A549 (cell line): ENCODE measurements at places on chromosomes 2 and 18. TPM values are rescaled to one million over a fixed set of nuclear protein-coding genes. Genes with fewer than 3 reads are reported as not detected.
A peak's percentile ranks its signal among the peaks of the same experiment; 100 is the strongest.

- no peak for DNase-seq
These were observed 53.5 kb upstream of the RMDN2 start for GRCh38 chr2:37871456-37872191.

GRCh38 chr2:216644842-216645635 lies 11.8 kb downstream of the IGFBP2 start:
- DNase-seq, result no peak

GRCh38 chr2:238731961-238732360 lies 115.9 kb upstream of the TWIST2 start:
- no peak for DNase-seq

BMP10 gene
- not detected in 3 replicates for polyA plus RNA-seq

- no peak for DNase-seq
These were observed 94.0 kb downstream of the VRK2 start for GRCh38 chr2:58140508-58141072.

HES6 gene
- 6.1 to 7.5 TPM (median 7.3 TPM) in 3 replicates for polyA plus RNA-seq

DNA sequence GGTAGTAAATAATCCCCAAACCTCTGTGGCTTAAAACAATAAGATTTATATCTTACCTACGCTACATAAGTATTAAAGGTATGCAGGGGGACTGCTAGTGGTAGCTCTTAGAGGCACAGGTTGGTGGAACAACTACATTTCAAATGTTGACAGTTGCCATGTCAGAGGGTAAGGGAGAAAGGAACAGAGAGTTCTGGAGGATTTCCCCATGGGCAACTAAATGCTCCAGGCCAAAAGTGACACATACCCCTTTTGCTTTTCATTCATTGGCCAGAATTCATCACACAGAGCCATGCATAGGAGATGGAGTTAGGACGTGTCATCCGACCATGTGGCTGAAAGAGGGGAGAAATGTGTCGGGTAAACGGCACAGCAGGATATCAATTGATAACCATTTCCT lies 133.2 kb downstream of the NAPG start:
- DNase-seq, result no peak

DNA sequence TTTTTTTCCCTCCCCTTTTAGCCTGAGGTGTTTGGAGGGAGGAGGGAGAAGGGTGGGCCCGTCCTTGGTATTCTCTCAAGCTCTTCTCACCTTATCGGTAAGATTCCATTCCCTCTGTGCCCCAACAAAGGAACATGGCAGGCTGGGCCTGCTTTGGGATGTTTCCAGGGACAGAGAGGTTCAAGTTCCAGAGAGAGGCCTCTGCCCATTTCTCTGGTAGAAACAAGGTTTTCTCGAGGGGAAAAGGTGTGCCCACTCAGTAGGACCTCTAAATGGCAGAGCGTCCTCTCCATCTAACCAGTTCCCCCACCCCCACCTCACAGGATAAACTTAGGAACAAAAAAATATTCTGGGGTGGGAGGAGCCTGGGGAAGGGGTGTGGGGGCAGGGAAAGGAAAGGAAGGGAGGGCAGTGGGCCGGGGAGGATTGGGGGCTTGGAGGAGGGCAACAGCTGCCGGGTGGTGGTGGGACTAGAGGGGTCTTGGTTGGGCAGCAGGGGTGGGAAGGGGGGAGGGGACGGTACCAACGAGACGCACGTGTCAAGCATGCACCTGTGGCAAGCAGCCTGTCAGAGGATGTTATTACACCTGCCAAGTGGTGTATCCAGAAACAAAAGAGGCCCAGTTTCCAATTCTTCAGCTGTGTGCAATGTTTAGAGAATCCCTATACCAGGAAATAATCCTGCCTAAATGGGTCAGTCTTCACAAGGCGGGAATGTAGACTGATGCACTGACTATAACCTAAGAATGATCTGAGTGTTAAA lies 2.1 kb downstream of the PCBP1 start:
- DNase-seq, result peak; percentile 39

VWA3B gene
- polyA plus RNA-seq, result not detected in 3 replicates

DNA sequence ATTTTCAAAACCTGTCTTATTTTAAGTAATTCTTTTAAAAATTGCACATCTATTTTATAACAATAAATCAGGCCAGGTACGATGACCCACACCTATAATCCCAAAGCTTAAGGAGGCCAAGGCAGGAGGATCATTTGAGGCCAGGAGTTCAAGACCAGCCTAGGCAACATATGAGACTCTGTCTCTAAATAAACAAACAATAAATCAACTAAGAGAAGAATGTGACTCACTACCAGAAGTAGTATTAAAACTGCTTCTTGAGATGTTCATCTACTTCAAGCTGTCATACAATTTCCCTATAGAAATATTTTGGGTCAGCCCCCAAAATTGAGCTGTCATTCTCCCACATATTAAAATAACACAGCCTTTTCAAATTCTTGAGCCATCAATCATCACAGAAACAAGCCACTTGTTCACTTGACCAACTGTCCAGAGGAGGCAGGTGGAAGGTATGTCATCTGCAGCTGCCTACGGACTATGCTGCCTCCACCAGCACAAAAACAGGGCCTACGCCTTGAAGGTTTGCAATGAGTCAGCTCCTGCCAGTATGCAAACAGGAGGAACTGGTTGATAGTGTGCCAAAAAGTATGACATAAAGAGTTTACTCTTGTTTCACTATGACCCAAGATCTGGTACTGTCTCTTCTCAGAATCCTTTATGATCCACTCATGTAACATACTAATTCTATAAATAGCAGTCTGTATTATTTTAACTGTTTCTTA lies 33.6 kb downstream of the KIDINS220 start:
- DNase-seq, result peak; percentile 88

DNA sequence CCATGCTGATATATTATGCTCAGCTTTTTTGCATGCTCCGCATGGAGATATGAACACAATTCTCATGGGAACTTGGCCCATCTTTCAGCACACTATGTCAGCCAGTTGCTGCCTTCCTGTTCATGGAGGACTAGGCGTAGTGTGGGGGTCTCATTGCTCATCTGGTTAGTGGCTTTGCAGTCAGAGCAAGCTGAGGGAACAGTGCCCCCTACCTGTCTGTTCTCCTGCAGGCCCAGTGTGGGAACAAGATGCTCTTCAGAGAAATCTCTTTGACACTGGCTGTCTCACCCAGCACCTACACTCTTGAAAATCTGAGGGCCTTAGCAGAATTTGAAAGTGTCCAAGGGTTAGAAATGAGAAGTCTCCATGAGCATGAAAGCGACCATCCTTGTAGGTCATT lies 47.1 kb downstream of the SPTBN1 start:
- DNase-seq, result no peak

- DNase-seq, result no peak
These were observed 170.4 kb downstream of the ZFP36L2 start for GRCh38 chr2:43055985-43056384.

DNA sequence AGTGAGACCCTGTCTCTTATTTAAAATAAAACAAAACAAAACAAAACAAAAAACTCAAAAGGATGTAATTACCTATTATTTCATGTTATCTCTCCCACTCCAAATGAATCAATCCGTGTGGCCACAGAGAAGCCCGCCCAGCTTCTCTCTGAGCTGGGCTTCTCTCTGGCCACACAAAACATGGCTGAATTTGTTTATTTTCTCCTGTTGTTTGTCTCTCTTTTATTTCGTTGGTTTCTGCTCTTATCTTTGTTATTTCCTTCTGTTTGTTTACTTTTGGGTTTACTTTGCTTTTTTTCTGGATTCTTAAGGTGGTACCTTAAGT lies 1.5 kb upstream of the TRABD2A start:
- DNase-seq, result no peak

DNA sequence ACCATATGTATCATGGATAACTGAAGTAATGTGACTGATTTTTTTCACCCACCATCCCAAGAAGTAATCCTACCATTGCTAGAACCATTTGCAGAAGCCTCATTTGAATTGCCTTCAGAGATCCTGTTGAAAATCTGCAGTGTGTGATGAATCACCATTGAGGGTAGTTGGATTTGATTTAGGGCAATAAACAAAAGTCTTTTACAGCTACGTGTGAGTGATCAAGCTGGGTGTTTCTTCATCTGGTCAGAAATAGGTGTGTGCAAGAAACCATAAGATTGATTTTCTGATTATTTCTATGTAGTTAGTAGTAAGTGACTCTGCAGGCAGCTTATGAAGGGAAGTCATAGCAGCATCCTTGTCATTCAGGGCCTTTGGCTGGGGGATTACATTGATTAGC lies 159.6 kb downstream of the MGAT5 start:
- no peak for DNase-seq

- DNase-seq, result no peak
These were observed 129.7 kb upstream of the SIX2 start for GRCh38 chr2:45138904-45139303.

SERPINB12 gene
- not detected in 3 replicates for polyA plus RNA-seq

PAX8 gene
- polyA plus RNA-seq, result 0.81 to 1.7 TPM (median 1.5 TPM) in 3 replicates

DNA sequence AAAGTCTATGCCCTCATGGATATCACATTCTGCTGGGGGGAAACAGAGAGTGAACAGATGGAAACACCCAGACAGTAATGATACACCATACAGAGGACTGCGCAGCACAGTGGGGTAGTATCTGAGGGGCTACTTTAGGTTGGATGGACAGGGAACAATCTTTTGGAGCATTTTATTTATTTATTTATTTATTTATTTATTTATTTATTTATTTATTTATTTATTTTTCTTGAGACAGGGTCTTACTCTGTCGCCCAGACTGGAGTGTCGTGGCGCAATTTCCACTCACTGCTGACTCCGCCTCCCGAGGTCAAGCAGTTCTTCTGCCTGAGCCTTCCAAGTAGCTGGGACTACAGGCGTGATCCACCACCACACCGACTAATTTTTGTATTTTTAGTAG lies 89.2 kb downstream of the TGOLN2 start:
- no peak for DNase-seq

RFTN2 gene
- 0.03 to 0.13 TPM (median 0.08 TPM) in 3 replicates for polyA plus RNA-seq

- no peak for DNase-seq
These were observed 4.6 kb downstream of the CXCR4 start for GRCh38 chr2:136113209-136113971.

GRCh38 chr18:50194631-50195532 lies at the start of gene MYO5B:
Gene MYO5B, minus strand, starts transcription at chr18:50195147. Its CDS starts 354 bp downstream, at chr18:50194793.
- peak; percentile 7 for DNase-seq

- no peak for DNase-seq
These were observed 7.1 kb downstream of the MYOM1 start for GRCh38 chr18:3212657-3213056.

ZDBF2 gene
- polyA plus RNA-seq, result 1.3 to 1.7 TPM (median 1.5 TPM) in 3 replicates

GPR45 gene
- polyA plus RNA-seq, result 0.09 TPM in 1 of 3 replicates, not detected in the others

LRRC30 gene
- polyA plus RNA-seq, result not detected in 3 replicates

CABLES1 gene
- 4.5 to 6.4 TPM (median 5.0 TPM) in 3 replicates for polyA plus RNA-seq

GRCh38 chr18:75475228-75475627 lies 47.7 kb upstream of the SMIM21 start:
- DNase-seq, result no peak

MC5R gene
- polyA plus RNA-seq, result not detected in 3 replicates

DNA sequence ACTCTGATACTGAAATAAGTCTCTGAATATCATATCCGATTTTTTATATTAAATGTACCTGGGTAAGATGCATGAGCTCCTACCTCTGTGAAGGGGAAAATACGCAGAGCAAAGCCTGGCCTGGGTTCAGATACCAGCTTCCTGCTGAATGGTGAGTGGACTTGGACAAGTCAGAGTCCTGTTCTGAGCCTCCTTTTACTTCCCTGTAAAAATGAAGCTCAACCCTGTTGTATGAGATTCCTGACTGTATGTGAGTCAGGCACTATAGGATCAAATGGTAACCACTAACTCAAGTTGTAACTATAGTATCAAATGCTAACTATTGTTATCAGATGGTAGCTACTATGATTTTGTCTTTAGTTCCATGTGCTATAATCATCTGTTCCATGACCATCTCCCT lies 561.7 kb downstream of the CNTNAP5 start:
- no peak for DNase-seq

DNA sequence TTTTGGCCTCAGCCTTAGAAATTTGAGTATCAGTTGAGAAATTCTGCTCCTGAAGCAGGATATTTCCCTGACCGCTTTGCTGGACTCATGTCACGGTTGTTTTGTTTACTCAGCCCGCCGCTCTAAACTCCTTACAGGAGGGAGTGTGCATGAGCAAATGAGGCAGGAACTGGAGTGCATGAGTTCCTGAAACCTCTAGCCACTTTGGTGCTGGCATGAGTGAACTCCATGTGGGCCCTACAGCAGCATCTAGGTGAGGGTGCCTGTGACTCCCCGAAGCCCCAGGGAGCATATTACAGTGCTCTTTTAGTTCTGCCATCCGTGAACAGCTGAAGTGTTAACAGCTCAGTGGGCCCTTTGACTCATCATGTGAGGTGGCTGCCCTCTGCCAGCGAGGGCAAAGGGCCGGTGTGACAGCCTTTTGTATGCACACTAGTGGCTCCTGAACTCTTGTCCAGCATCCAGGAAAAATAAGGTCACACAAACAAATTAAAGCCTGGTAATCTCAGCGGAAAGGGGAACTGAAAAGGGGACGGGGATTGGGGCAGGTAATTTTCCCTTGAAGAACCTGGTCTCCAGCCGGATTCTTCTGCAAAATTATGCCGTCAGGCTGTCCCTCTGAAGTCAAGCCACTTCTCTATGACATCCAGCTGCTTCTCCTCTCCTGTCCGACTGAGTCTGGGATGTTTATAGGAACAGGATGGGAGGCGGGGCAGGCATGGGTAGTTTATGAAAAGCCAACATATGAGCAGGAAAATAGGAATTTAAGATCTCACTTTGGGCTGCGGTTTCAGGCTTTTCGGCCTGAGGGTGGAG lies 1668.7 kb downstream of the SUCLG1 start:
- no peak for DNase-seq

SH3BP4 gene
- polyA plus RNA-seq, result 22.6 to 25.2 TPM (median 23.4 TPM) in 3 replicates

DNA sequence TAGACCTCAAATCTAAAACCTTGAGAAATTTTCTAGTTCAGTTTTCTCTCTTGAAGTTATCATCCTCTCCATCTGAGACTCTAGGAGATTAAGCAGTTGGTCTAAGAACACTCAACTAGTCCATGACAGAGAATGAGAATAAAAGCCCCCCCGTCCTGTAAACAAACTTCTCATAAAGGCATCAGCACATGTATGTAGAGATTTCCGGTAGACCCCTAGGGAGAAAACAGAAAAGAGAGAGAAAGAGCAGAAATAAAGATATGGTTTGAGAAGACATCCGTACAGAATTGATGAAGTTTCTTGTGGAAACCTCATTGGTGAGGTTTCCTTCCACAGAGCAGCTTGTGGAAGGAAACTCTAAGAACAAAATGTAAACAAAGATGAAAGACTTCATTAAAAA lies 3.2 kb upstream of the GPR155 start:
- no peak for DNase-seq

DNA sequence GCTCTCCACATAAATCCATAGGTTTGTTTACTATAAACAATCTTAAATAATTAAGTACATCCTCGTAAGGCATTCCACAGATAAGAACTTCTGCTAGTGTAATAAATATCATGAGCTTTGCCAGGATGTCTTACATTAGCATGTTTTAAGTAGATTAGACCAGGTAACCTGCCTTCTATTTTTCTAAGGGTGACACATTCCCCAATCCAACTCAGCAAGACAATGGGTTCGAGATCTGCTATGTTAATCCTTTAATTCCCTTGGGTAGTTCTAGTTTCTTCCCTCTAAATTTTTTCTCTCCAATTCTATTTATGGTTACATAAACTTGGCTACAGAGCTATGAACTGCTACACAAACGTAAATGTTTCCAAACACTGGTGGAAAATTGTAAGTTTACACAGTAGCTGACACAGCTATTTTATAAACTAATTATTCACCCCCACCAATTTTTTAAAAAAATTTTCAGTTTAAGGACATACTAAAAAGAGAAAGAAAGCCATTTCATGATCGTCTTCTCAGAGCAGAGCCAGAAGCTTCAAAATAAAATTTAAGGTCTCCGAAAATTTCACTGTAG lies 386.5 kb upstream of the SLC39A10 start:
- DNase-seq, result no peak
